ENCODE measurements at places on chromosomes 3 and 15.

DNA sequence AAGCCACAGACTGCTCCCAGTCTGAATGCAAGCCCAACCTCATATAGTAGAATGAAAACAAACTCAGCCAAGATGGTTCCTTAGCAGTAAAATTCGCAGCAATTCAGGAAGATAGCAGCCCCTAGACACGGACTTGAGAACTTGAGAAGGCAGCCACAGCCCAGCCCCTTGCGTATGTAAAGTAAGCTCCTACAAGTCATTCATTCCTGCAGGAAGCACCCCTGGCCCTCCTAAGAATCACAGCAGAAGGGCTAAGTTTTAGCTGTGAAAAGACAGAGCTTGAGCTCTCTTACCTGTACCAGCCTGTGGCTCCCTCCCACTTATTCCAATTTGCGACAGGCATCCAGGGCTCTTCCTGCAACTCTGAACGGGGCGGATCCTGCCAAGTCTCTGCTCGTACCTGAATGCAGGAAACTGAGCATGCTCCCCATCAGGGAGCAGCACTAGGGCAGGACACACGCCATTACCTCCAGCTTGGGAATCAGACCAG, 136.4 kb downstream of the MAGI1 start:
- DNase-seq = no peak

DNA sequence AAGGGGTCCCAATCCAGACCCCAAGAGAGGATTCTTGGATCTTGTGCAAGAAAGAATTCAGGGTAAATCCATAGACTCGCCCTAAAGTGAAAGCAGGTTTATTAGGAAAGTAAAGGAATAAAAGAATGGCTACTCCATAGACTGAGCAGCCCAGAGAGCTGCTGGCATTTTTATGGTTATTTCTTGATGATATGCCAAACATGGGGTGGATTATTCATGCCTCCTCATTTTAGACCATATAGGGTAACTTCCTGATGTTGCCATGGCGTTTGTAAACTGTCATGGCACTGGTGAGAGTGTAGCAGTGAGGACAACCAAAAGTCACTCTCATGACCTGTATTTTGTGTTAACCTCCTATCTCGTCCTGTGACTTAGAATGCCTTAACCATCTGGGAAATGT, 142.2 kb downstream of the DOCK3 start:
- no peak for DNase-seq

DNA sequence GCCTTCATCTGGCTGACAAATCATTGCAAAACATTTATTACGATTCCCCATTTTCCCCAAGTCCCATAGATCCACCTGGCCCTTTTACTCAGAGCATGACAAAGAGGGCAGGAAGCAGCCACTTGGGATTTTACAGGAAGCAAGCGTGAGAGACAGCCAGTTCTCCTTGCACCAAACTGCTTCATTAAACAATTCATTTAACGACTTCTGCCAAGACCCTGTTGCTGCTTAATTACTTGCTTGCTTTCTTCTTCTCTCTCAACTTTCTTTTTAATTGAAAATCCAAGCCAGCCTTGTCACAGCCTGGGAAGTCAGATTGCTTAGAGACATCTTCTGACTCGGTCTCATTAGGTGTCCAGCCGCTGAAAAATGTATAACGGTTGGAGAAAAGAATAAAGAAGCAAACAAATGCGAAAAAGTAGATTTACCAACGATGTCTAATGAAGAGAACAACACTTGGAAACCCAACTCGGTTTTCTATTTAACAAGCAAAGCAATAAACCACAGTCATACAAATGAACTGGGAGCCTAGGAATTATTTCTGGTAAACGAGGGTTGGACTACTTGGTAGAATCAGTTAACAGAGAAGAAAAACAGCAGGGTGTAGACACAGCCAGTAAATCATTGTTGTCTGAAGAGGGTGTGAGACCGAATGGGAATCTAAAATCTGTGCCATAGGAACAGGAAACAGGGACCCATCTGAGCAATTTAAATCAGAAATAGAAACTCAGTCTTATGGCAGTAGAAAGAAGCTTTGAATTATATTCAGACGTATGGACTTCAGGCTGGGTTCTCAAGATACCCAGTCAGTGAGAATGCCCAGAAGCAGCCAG, 298.3 kb downstream of the LRRC3B start:
- no peak for DNase-seq

DNA sequence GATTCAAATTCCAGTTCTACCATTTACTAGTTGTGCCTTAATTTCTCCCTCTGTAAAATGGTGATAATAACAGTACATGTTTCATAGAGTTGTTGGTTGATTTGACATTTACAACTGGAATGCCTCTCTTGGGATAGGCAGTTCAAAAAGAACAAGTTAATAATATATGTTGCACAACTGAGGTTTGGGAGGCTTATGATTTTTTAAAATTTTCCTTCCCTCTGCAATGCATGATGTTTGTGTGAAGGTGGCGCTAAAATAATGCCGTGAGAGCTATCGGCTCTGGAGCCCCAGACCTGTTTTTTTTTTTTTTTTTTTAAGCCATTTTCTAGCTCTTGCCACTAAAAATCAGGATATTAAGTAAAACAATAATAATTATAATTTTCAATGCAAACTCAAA, 18.6 kb downstream of the DNAJB11 start:
- DNase-seq = no peak

DNA sequence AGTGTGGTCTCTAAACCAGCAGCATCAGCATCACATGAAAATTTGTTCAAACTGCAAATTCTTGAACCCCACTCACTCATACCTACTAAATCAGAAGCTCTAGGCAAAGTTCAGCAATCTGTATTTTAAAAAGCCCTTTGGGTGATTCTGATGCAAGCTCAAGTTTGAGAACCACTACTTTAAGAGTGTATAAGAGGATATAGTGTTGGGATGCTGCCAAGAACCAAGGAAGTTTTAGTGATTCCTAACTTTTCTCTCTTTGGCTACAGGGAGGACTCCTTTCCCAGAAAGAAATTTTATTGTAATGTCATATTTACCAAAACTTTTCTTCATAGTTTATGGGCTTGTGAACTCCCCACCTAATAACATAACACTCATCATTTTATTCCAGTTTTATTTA, 422.2 kb downstream of the TBC1D5 start:
- no peak for DNase-seq

- DNase-seq = no peak
Measured at GRCh38 chr3:105322570-105323273, 44.0 kb upstream of the ALCAM start.

DNA sequence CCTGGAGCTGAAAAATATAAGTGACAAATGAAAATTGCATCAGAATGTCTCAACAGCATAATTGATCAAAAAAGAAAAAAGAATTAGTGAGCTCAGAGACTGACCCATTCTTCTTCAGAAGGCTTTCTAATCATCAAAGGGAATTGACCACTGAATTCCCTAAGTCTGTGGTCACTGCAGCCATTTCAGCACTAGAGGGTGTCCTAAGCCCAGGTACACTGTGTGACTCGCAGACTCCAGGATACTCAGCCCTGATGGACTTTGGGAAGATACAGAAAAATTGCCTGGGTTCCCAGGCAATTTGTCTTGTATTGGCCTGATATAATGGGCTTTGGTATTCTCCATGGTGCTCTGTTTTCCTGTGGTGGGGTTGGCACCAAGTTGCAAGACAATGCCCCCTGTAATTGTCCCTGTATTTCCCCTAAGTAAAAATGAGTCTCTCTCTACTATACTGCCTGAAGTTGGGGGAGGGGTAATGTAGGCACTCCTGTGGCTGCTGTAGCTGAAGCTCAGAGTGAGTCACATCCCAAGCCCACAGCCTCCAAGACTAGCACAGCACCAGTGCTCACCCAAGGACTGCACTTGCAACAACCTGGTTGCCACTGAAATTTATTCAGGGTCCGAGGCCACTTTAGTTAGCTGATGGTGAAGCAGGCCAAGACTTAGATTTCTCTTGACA, 256.0 kb upstream of the STAC start:
- no peak for DNase-seq

DNA sequence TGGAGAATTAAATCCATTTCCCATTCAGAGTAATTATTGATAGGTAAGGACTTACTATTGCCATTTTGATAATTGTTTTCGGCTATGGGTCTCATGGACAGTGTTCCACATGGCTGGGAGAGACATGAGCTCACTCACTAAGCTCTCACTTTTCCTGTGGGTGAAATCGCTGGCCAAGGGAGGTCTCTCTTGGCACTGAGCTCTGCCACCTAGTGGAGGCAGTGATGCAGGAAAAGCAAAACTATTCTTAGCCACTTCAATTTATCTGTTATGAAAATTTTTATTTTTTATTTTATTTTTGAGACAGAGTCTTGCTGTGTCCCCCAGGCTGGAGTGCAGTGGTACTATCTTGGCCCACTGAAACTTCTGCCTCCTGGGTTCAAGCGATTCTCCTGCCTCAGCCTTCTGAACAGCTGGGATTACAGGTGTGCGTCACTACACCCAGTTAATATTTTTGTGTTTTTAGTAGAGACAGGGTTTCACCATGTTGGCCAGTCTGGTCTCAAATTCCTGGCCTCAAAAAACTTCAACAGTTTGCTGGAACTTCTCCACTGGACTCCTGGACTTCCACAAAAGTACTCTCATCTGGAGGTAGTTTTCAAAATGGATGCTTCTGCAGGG, 4.7 kb upstream of the RNF13 start:
- DNase-seq = no peak
